ENCODE measurements at places on chromosomes 11 and 22.

GRCh38 chr22:25236417-25236816, 17.0 kb downstream of the CRYBB2 start:
- no peak for DNase-seq

- DNase-seq = no peak
Observed at GRCh38 chr11:106581399-106581798, 436.9 kb downstream of the GUCY1A2 start.

DNA sequence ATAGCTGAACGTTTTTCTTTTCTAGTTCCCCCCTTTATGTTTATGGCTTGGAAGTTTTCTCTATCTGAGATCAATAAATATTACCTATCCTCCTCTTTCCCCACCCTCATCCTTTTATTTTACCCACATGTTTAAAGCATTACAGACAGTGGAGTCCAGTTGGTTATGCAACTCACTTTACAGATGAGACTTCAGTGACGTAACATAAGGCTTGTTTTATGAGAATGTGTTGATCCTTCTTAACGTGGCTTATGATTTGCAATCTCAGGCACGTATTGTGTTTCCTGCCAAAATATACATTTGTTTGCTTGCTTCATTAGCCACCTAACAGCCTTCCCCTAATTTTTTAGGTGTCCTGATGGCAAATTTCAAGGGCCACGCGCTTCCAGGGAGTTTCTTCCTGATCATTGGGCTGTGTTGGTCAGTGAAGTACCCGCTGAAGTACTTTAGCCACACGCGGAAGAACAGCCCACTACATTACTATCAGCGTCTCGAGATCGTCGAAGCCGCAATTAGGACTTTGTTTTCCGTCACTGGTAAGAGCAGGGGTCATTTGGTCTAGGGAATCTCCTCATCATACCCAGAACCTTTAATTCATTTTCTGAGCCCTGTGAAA, 36.6 kb downstream of the TMEM45B start:
- DNase-seq = no peak

DNA sequence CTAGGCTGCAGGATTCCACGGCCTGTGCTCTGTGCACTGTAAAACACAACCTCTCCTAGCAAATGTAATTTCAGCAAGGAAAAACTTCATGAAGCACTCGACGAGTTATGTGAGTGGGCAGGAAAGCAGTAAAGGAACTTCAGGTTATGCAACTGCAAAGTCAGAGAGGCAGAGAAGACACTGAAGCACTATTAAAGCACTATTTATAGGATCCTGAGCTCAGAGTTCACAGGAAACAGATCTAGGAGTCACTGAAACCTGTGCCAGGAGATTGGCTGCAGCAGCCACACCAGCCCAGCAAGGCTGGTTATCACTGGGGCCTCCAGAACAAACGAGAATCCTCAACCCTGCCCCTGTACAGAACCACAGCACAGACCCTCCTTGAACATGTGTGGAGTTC, 2.5 kb downstream of the SMIM35 start:
- DNase-seq = no peak

DNA sequence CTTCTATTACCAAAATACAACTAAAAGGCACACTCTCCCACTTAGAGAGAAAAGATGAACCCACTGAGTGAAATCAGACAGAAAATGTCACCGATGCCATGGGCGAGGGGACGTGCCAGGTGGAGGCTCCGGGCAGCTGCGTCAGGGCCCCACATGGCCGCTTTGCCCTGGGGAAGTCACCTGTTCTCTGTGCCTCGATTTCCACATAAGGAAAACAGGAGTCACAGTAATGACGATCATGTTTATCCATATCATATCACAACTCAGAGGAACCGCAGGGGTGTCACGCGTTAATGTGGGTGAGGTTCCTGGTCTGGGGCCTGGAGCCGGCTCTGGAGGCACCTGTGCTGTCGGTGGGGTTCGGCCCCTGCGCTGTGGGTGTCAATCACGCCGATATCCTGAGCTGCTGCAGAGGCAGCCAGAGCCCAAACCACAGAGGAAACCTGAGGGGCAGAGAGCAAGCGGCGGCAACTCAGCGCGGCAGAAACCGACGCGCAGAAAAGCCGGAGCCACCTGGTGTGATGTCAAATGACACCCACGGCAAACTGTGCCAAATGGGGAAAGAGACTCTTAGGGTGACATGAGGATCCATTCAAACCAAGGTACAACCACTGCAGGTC, 243.7 kb downstream of the BRD1 start:
- no peak for DNase-seq

DNA sequence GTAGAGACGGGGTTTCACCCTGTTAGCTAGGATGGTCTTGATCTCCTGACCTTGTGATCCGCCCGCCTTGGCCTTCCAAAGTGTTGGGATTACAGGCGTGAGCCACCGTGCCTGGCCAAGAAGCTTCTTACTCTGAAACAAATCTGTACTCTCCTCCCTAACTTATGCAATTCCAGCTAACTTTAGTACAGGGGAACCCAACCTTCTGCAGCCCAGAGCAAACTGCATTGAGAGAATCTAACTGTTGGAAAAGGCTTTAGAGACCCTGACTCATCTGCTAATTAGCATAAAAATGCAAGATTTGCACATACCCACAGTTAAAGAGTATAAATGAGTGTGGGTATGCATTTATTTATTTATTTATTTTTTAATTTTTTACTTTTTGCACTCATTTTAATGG, 64.8 kb downstream of the APOL5 start:
- no peak for DNase-seq

- no peak for DNase-seq
Observed at GRCh38 chr22:26404851-26405421, 24.1 kb upstream of the ASPHD2 start.

- DNase-seq = no peak
Observed at GRCh38 chr11:35631891-35632290, 13.6 kb downstream of the FJX1 start.

Measured in activated T-cell treated with anti-CD3 and anti-CD28 coated beads for 48 hours (primary cell).